ENCODE measurements at places on chromosomes 1 and 21.

- DNase-seq = no peak
Measured at GRCh38 chr1:59520827-59521418, 224.0 kb downstream of the FGGY start.

DNA sequence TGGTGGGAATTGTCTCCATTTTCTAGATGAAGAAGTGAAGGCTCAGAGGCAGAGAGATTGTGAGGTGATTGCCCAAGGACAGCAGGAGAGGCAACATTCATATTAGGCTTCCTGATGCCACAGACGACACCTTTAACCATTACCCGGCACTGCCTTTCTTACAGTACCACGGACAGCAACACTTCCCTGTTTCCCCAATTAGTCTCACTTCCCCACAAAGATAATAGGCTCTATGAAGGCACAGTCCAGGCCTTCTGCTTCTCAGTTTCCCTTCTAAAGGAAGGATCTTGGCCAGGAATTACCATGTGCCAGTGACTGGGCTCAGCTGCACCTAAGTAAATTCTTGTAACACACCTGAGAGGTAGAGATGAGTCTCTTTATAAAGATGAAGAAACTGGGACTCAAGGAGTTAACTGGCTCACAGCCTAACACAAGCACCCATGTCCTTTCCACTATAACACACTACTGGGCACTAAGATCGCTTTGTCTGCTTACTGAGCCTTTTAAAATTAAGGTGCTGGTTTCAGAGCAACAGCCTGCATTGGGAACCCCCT is 9.6 kb downstream of the IGSF9 start:
- DNase-seq = no peak

DNA sequence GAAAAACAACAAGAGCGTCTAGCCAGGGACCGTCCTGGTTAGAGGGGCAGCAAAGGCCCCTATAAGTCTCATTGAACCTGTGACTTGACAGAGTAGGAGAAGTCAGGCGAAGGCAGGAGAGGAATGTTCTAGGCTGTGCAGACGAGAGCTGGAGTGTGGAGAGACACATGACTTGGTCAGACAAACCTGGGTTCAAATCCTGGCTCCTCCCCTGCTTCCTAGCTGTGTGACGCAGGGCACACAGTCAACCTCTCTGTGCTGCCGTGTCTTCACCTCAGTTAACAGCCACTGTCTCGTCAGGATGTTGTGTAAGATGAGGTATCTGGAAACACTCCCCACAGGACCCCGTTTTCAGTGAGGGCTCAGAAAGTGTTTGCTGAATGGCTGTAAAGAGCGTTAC is 15.6 kb downstream of the SLC66A1 start:
- no peak for DNase-seq

- no peak for DNase-seq
Measured at GRCh38 chr1:78377356-78377928, 113.3 kb upstream of the PTGFR start.

GRCh38 chr1:68188060-68188538 is 44.2 kb downstream of the WLS start:
- no peak for DNase-seq

DNA sequence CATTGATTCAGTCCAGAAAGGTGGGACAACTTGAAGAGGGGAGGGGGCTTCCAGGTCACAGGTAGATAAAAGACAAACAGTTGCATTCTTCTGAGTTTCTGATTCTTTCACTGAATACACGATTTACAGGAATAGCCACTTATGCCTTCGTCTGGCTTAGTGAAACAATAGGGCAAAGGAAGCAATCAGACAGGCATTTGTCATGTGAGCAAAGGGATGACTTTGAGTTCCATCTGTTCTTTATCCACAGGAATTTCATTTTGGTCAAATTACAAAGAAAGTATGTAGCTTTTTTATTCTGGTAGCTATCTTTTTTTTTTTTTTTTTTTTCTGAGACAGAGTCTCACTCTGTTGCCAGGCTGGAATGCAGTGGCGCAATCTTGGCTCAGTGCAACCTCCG is 202.5 kb downstream of the TTLL7 start:
- no peak for DNase-seq

DNA sequence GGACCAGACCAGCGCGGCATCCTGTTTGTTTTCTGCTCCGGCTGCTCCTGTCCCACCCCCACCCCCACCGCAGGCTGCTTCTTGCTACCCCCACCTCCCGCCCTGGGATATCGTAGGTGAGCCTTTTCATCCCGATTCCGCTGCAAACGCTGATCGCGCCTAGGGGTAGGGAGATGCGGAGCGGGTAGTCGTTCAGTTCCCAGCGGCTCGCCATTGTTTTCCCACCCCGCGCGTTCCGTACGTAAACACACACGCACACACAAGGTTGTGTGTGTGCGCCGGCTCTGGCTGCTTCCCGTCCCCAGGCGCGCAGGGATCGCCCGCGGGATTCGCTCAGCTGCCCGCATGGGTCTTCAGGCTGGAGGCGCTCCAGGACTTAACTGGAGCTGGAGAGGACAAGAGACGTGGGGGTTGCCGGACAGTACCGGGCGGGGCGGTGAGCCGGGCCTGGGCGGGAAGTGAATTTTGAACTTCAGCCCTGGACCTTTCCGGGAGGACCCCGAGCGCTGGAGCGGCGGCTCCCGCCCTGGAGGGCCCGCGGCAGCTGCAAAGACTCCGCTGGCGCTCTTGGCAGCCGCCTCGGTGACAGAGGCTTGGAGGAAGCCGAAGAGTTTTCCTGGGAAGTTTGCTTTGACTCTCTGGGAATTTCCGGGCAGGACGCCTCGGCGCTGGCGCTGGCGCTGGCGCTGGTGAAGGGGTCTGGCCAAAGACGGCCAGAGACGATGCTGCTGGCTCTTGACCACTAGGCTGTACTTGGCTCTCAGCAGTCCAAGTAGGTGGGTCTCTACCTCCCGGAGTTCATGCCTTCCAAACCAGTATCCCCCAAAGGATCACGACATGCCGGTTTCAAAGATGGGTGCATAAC is 1.6 kb downstream of the SOX13 start:
- no peak for DNase-seq

DNA sequence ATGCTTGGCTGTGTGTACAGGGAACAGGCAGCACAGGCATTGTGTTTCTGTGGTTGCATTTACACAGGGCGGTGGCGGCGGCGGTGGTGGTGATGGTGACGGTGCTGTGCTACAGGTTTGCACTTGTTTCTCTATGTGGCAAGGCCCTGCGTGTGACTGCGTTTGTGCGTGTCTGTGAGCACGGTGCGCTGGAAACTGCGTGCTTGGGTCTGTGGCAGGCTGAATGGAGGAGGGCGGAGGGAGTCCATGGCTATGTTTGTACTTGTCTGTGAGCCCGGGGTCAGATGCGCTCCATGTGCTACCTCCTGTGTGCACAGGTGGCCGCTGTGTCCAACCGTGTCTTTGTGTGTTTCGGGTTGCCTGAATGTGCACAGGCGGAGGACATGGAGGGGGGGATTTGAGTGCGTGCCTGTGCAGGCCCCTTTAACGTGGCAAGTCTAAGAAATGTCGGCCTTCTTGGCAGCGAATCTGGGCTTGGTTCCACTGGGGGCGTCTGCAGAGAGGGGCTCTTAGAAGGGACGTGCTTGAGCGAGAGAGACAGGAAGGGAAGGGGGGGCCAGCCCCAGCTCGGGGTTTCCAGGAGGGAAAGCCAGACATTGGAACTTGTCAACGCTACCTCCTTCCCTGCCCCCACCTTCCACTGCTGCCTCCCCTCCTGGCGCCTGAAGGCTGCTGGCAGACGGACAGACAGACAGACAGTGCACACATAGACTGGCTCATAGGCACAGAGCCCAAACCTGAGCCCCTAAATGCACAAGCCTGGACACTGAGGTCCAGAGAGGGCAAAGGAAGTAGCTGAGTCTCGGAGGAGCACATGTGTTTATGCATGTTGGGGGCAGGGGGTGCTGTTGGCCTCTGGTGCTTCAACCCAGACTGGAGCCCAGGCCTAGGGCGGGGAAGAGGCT is 32.7 kb upstream of the WASF2 start:
- peak; percentile 97 for DNase-seq

DNA sequence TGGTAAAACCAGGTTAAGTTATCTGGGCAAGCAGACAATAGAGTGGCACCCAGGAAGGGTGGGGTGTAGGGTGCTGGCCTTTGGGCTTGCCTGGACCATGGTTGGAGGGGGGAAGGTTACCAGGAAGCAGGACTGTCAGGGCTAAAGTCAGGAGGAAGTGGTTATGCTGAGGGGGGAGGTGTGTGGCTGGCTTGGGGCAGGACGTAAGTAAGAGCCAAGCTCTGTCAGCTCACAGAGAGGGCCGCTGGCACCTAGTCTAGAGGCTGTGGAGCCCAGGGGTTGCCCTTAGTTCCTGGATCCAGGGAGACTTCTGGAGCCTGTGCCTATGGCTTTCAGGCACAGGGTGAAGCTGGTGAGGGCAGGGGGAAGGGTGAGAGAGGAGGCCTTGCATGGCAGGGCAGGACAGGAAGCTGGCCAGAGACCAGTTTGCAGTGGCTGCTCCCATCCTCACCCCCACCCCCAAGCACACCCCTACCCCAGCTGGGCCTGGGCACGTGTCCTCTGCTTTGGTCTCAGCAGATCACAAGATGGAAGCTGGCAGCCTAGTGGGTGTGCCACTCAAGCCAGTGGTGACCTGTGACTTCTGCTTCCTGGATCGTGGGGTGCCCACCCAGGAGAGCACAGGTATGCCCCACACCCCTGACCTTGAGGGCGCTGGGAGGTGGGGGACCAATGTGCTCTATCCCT is 20.5 kb upstream of the SMYD3 start:
- no peak for DNase-seq

- DNase-seq = no peak
Measured at GRCh38 chr1:157696966-157697628, 3.5 kb downstream of the FCRL3 start.
